ENCODE measurements at places on chromosomes 16 and 17.

DNA sequence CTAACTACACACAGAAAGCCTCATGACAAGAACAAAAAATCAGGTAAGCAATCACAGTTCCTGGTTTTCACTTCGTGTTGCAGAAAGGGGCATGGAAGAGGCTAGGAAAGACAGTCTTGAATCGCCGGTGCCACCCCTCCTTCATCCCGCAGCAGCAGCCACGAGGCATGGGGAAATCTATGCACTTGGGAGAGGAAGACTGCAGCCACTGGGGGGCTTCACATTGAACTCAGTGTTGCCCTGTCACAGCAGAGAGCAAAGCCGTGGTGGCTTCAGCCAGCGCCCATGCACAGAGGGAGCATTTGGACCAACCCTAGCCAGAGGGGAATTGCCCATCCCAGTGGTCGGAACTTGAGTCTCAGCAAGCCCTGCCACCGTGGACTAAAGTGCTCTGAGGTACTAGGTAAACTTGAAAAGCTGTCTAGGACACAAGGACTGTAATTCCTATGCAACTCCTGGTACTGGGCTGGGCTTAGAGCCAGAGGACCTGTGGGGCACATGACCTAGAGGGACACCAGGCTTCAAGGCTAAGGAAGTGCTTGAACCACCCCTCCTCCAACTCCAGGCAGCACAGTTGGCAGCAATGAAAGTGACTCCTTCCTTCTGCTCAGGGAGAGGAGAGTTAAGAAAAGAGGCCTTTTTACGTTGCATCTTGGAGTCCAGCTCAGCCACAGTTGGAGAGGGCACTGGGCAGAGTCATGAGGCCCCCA, 35.2 kb upstream of the ATP2C2 start:
- no peak for DNase-seq

DNA sequence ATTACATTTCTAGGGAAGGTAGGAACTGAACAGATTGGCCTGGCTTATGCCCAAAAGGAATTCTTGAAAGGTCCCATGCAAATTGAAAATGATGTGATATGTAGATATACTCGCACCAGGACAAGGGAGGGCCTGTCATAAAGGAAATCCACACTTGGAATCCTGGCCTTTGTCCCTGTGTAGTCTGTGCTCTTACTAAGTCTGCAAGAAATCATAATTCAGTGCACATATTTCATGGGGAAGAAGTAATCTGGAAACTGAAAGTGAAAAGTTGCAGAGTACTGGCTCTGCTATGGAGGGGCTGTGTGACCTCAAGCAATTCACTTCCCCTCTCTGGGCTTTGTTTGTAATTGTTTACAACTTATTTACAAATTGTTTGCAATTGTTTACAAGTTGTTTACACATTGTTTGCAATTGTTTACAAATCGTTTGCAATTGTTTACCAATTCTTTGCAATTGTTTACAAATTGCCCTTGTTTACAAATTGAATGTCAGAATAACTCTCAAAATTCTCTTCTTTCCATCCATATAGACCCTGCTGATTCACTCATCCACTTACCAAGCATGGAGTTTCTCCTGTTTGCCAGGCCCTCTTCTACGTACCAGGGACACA, 12.9 kb downstream of the SCNN1G start:
- DNase-seq = no peak

DNA sequence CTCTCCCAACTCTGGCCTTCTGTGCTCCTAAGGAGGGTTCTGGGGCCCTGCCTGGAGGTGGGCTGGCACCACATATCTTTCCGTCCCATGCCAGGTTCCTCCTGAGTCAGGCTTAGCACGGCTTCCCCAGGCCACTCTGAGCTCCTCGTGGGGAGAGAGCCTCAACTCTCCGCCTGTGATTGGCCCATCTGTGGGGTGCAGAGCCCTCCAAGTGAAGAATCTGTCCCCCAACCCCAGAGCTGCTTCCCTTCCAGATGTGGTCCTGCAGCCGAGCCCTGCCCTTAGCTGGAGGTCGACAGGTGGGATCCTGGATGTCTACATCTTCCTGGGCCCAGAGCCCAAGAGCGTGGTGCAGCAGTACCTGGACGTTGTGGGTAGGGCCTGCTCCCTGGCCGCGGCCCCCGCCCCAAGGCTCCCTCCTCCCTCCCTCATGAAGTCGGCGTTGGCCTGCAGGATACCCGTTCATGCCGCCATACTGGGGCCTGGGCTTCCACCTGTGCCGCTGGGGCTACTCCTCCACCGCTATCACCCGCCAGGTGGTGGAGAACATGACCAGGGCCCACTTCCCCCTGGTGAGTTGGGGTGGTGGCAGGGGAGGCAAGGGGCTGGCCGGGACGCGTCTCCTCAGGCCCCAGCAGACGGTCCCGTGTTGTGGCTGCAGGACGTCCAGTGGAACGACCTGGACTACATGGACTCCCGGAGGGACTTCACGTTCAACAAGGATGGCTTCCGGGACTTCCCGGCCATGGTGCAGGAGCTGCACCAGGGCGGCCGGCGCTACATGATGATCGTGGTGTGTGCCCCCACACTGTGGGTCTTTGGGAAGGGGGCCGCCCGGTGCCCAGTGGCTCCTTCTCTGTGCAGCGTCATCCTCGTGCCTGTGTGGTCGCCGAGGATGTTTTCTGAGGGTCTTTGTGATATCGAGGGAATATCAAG, 6.9 kb downstream of the GAA start:
- no peak for DNase-seq

- no peak for DNase-seq
Observed at GRCh38 chr17:66517336-66518009, 215.1 kb downstream of the PRKCA start.

DNA sequence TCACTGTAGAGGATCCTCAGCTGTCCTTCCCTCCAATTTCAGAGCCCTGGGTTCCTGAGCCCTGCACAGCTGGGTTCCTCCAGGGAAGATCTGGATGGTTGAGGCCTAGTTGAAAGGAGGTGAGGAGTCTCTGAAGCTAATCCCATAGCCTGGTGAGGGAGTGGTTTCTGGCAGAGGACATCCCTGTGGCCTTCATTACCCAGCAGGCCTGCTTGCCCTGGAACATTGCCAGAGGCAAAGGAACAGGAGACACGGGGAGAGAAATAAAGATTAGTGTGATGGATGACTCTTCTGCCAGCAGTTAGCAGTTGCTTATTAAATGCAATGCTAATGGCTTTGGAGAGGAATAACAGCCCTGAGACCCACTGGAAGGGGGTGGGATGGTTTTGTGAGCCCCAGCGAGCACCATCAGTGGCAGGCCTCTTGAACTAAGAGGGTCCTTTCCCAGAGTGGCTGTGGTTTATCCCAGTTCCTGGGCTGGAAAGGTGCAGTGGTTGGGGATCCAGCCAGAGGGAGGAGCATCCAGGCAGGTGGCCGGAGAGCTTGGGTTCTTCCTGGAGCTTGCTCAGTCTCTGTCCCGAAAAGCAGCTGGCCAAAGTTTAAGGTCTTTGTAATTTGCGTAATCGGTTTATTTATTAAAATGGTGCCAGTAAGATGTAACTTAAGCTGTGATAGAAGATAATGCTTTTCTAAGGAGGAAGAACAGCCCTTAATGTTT, 209.7 kb downstream of the CCDC182 start:
- DNase-seq = no peak

GRCh38 chr17:27355419-27355818, 61.5 kb downstream of the WSB1 start:
- DNase-seq = no peak

- DNase-seq = no peak
Observed at GRCh38 chr16:66460703-66461102, 33.6 kb downstream of the BEAN1 start.

DNA sequence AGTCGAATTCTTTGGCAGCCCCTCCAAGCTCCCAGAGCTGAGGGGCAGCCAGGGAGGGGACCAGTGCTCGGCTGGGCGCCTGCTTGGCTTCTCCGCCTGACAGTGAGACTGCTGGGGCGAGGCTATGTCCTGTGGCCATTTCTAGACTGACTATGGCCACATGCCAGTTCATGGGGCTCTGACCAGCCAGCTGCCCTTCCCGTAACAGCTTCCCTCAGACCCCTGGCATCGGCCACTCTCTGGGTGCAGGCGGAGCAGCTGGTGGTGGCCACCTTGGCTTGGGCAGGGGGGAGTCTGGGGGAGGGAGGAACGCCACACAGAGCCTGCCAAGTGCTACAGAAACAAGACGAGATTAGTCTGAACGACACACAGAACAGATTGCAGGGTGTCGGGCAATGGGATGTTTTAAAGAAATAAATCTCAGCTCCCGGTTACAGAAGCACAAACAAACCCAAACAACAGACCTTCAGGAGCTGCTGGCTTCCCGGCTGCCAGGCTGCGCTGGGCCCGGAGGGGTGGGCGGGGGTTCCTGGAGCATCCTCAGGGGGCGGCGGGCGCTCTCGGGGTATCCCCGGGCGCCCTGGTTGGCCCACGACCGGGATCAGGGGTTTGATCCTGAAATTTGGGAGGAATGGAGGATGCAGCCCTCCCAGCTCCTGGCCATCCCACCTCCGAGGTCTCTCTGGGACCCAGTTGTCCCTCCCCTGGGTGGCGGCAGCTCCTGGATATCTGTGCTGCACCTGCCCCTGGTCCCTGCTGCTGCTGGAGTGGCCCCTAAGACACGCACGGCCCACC, 34.5 kb downstream of the TBC1D16 start:
- DNase-seq = no peak

DNA sequence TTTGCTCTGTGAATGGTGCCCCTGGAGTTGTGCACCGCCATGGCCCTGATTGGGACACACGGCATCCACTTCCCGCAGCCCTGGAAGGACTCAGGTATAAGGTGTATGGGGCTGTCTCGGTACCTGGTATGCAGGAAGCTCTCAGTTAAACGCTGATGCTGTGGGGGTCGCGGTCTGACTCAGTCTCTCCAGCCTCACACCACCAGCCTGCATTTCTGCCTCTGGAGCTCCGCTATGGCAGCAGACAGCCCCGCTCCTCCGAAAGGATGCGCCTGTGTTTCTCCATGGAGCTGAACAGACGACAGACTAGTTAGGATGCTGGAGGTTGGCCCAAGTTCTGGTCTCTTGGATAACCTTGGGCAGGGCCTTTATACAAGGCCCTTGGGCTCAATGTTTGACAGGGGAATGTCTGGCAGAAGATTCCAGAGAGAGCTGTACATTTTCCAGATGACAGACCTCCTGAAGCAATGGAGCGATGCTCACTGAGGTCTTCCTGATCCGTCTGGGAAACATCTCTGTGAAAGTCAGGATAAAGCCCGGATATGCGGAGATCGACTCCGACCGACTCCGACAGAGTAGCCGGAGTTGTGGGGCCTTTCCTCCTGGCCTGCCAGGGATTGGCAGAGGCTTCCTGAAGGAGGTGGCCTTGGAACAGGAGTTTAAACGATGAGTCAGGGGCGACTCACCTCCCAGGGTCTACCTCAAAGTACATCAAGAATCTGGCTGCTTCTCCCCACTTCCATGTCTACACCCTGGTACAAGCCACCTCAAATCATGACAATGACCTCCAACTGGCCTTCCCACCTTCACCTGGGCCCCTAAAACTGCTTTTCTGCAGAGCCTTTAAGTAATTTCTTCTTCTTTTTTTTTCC, 21.9 kb upstream of the BCAR1 start:
- DNase-seq = no peak

DNA sequence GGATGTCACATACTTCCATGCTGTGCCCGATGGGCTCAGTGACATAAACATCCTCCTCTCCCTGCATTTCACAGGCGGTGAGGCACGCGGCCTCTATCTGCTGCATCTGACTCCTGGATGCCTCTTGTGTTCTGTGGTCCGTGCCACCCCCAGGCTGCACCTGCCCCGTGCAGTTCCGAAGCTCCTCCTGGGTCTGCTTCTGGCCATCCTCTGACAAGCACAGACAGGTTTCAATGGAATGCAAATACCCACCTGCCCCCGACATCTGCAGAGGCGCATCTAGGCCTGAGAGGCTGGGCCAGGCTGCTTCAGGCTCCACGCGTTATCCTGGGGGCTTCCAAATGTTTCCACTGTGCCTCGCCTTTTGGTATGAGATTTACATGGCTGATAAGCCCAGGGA, 46.3 kb upstream of the DNAH17 start:
- no peak for DNase-seq

GRCh38 chr17:81557276-81558114, 5.3 kb upstream of the FAAP100 start:
- no peak for DNase-seq

DNA sequence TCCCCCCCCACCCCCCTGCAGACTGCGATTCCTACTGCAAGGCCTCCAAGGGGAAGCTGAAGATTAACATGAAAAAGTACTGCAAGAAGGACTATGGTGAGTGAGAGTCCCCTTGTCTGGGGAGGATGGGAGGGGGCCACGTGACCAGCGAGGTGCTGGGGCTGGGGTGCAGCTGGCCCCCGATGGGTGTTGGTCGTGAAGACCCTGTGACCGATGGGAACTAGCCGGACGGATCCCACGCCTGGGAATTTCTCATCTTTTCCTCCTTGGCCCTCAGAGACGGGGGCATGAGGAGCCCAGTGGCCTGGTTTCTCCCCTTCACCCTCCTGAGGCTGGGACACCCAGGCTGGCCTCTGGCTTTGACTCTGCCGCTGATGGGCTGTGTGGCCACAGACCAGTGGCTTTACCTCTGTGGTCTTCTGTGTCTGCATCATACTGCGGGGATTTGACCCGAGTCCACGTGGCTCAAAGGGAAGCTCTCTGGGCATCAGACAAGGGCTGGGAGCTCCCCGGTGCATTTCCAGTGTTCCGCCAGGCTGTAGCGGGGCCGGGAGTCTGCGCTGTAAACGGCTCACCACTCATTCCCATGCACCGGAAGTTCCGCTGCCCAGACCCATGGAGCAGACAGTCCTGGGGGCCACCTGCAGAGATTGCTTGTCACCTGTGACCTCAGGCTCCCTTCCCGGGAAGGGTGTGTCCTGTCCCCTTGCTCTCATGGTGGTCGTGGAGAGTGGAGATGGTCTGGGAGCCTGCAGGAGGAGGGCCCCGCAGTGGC, 200.0 kb downstream of the NTN1 start:
- no peak for DNase-seq

GRCh38 chr17:58268774-58269556, 11.8 kb downstream of the MPO start:
- DNase-seq = no peak

- DNase-seq = no peak
Observed at GRCh38 chr17:17030515-17031211, 11.6 kb upstream of the MPRIP start.

DNA sequence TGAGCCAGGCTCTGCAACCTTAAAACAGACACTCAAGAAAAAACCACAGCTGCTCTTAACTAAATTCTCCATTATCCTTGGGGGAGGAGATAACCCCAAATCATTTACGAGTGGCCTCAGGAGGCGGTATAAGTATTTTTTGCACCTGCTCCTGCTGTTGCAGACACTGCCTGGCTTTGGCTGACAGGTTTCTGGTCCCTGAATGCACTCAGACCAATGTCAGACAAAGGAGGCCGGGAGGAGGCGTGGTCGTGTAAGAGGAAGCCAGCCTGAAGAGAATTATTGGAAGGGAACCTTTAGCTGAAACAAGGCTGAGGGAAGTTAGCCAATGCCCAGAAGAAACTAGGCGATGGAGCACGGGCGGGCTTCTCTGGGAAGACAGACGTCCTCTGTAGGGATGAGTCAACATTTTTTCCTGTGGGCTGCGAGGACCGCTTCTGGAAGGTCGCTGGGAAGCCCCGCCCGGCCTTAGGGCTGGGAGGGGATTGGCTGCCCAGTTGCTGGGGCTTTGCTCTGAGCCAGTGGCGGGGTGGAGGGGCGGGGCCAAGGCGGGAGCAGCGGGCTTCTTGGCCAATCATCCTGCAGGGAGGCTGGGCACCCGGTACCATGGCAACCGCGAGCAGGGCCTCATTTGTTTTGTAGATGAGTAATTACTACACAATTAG, 82.3 kb downstream of the CCDC182 start:
- DNase-seq = no peak

GRCh38 chr16:88967830-88968588, 9.0 kb downstream of the CBFA2T3 start:
- DNase-seq = no peak
